Activated CD8-positive, alpha-beta memory T cell treated with anti-CD3 and anti-CD28 coated beads for 48 hours (primary cell): ENCODE measurements at places on chromosomes 6 and 20.

- DNase-seq, result no peak
Measured at GRCh38 chr6:13924949-13925881, at the start of gene RNF182. TSS of gene RNF182 (plus strand) at chr6:13924952. CDS start at chr6:13977120, 52,168 bp downstream.

DNA sequence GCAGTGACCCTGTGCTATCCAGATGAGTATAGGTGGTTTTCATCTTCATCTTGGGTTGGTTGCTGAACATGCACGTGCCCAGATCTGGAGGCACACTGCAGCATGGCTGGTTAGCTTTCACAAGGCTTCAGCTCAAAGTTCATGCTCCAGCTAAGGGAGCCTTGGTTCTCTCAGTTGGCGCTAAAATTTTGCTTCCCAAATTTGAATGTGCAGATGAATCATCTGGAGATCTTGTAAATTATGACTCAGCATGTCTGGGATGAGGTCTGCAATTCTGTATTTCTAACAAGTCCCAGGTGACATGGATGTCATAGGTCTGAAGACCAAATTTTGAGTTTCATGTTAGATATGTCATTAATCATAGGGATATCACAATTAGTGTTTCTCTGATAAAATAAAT lies 230.8 kb downstream of the FOXA2 start:
- DNase-seq, result no peak

GRCh38 chr20:46018611-46019010 lies 9.9 kb downstream of the MMP9 start:
- no peak for DNase-seq

DNA sequence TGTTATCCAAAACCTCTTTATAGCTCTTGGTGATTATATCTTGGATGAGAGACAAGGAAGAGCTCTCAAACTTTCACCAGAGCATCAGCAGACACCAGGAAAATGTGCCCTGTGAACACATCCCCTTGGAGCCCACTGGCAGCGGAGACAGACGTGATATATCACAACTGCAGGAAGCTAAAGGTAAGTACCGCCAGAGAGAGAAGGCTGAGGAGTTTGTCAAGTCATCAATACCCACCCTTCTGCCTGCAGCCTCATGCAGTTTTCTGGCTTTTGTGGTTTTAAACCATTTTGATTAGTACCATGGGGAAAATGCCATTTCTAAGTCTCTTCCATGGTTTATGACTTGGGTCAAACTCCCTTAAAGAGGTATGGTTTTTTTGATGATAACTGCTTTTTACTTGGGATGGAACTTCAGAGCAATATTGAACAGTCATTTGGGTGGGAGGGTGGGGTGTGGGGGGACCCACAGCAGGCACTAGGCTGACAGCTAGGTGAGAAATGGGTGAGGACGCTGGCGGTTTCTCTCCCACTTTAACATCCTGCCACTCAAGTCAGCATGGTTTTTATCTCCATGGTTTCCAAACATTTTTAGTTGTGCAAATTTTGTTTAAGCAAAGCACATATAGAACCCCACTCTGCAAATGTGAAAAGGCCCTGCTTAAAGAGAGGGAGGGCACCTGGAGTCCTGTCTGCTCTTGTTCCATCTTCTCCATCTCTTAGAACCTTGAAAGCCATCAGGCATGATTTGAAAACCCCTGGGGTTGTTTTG lies 108.4 kb downstream of the SCML4 start:
- DNase-seq, result no peak

GRCh38 chr6:23529902-23530301 lies 596.1 kb upstream of the NRSN1 start:
- no peak for DNase-seq

- no peak for DNase-seq
Measured at GRCh38 chr20:46630306-46630705, 21.0 kb downstream of the SLC13A3 start.

GRCh38 chr20:57619051-57619831 lies 985 bp downstream of the ZBP1 start:
- DNase-seq, result no peak

DNA sequence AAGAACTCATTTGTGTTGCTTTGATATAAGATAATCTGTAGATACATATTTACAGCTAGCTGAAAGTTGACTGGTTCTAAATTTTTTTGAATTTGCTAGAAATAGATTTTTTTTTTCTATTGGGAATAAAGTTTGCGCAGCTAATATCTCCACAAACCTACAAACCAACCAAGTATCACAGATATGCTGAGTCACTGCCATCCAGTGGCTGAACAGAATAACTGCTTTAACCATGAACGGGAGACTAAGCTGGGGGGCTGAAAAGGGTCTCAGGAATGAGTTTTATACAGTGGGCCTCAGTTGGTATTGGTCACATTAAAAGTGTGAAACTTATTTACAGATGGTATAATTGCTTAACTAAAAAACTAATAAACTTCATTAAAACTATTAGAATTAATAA lies 326.7 kb upstream of the CNR1 start:
- no peak for DNase-seq

- no peak for DNase-seq
Measured at GRCh38 chr6:26006086-26006939, 43.7 kb downstream of the TRIM38 start.

- no peak for DNase-seq
Measured at GRCh38 chr6:56003616-56004015, 128.2 kb upstream of the BMP5 start.

DNA sequence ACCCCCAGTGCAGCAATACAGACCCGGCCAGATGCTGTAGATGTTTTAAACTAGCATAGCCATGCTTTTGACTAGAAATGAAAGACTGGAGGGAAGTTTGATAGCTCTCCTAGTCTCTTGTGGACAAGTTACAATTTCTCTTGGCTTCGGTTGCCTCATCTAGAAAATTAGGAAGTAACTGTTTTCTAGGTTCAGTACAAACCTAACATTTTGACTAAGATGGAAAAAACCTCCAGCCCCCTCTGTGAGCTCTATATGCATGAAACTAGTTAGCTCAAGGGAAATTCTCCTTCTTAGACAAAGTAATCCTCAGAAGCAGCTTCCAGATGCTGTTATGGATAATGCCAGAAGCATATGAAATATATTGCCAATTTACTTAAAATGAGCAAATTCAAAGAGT lies 86.6 kb downstream of the RNF144B start:
- no peak for DNase-seq

DNA sequence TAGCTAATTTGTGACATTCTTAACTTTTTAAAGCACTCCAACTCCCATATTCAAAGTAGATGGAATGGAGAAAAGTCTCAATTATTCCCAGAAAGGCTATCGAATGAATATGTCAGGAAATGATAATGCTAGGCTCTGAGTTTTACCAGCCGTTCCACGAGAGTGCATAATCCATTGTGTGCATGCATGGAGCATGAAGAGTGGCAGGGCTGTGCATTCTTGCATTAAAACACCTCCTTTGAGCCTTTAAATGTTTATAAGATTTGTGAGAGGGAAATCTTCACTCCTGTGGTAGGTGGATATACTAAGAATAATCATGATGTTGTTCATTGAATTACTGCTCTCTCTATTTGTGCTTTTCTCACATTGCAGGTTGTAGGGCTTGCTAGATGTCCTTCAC lies 178.3 kb downstream of the CARMIL1 start:
- DNase-seq, result no peak

DNA sequence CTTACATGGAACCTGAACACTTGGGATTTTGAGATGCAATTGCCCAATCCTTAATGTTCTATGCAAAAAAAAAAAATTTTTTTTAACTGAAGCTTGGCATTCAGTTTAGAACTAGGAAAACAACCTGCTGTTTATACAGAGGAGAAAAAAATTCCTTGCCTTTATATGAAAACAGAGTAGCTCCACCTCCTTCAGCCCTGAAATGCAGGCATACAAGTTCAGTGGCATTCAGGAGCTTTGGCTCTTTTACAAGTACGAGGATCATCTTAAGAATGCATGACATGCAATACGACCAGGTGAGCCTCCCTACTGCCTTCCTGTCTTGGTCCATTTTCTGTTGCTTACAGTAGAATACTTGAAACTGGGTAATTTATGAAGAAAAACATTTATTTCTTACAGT lies 20.4 kb downstream of the PAX1 start:
- no peak for DNase-seq
